ENCODE measurements at places on chromosomes 7 and 10. TPM values are rescaled to one million over a fixed set of nuclear protein-coding genes. Genes with fewer than 3 reads are reported as not detected.

GRCh38 chr10:59433720-59434428 lies 71.5 kb upstream of the FAM13C start:
- no peak for DNase-seq

OR2A12 gene
- total RNA-seq, result not detected

DNA sequence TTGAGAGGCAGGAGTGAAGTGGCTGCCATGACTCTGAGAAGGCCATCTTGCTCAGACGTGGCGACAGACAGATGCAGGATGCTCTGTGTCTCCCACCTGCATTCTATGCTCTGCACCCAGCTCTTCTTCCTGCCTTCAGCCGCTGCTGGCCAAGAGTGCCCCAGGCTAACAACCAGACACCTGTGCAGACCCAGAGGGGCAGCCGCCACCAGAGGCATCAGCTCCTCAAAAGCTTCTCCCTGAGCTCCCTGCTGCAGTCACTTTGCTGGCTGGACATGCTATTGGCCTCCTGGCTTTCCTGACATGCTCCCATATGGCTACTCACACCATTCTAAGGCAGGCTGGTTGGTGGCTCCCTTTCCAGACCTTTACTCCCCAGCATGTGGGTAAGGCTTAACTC lies 70.6 kb upstream of the GRB10 start:
- DNase-seq, result no peak

DNA sequence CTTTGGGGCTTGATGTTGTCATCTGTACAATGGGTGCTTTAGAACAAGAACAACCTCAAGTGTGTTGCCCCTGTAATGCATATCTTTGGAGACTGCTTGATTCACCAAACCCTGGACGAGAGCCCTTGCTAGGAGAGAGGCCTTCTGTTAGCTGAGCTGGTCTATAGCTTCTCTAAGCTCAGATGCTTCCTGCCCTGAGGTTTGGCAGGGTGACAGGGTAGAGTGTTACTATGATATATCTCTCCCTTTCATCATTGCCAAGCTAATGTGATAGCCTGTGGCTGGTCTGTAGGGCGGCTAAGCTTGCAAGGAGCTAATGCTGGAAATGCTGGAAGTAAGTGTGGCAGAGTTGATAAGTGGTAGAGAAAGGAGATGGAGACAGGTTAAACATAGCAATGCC lies 364.1 kb downstream of the RPS24 start:
- no peak for DNase-seq

GRCh38 chr10:103447187-103447586 lies 5.0 kb downstream of the CALHM2 start:
- no peak for DNase-seq

DNA sequence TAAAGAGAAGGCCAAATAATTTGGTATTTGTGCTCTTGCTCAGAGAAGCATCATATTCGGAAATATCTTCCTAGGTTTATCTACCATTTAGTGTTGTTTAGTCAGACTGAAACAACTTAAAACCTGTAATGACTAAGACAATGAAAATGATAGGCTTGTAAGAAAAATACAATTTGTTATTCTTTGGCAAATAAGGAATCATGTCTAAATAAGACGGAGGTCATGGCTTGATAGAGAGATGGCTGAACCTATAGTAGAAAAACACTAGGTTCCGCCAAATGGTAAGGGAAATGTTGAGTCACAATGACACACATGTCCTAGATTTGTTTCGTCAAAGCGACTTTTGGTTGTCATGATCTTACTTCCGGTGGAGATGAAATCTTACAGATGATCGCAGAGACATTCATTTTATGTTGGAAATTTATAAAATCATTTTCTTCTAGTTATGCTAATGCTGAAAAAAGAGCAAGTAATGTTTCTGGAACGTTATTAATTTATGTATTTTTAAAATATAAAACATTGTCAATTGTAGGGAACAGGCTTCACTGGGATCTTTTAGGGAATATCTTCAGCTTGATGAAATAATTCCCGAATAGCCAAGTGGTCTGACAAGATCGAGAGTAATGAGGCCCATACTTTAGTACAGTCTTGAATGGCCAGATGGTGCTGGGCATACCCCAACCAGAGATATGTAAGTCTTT lies 1.0 kb downstream of the SRGN start:
- no peak for DNase-seq

EPO gene
- total RNA-seq, result not detected

GRCh38 chr7:54559401-54559800 lies 17.2 kb downstream of the VSTM2A start:
- DNase-seq, result no peak

DNA sequence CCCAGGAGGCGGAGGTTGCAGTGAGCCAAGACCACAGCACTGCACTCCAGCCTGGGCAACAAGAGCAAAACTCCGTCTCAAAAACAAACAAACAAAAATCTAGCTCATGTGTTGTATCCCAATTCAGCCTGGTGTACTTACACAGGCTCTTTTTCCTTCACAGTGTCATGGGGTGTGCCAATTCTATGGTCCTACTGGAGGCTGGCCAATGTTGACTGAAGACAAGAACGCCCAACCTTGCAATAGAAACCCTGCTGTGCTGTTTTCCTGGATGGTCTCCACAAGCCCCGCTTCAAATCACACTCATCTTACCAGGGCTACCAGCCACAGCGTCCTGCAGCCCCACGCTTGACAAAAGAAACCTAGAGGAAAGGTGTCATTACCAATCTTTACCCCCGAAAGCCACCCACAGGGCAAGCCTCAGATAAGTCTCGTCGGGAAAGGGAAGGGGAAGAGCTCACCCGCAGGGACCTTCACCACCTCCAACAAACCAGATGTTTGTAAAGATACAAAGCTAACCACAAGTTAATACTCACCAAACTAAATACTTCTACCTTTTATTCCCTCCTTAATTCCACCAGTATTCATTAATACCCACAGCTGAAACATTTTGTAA lies 64.8 kb downstream of the TNS3 start:
- no peak for DNase-seq

DNA sequence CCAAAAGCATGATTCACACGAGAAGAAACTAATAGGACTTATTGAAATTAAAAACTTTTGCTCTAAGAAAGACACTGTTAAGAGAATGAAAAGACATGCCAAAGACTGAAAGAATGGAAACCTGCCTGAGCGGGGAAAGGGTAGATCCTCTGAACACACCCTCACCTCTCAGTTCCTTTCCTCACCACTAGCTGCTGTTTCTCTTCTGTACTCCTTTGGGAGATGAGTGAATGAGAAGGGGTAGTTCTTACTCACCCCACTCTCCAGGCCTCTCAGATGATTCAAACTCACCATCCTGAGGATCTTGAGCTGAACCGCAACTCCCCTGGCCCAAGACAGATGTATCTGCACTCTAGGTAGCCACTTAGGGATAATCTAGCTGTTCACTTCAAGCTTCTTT lies 41.9 kb downstream of the IQUB start:
- DNase-seq, result no peak

Measured in left ventricle myocardium superior (tissue), 1 donor.